Glutamatergic neuron (in vitro differentiated cells): ENCODE measurements at places on chromosomes 2 and 18. TPM values are rescaled to one million over a fixed set of nuclear protein-coding genes. Genes with fewer than 3 reads are reported as not detected.

The CCNYL1 gene
- total RNA-seq: 18.0 TPM

The DTNA gene
- 29.5 TPM for total RNA-seq

- no peak overlapping the region for H3K4me3 ChIP-seq
- H3K27me3 ChIP-seq: no peaks in the 10 kb centered on the region
- no peak overlapping the region for H3K27ac ChIP-seq
- no peak for DNase-seq
Observed at GRCh38 chr2:196063773-196064172, 4.9 kb downstream of the DNAH7 start.

DNA sequence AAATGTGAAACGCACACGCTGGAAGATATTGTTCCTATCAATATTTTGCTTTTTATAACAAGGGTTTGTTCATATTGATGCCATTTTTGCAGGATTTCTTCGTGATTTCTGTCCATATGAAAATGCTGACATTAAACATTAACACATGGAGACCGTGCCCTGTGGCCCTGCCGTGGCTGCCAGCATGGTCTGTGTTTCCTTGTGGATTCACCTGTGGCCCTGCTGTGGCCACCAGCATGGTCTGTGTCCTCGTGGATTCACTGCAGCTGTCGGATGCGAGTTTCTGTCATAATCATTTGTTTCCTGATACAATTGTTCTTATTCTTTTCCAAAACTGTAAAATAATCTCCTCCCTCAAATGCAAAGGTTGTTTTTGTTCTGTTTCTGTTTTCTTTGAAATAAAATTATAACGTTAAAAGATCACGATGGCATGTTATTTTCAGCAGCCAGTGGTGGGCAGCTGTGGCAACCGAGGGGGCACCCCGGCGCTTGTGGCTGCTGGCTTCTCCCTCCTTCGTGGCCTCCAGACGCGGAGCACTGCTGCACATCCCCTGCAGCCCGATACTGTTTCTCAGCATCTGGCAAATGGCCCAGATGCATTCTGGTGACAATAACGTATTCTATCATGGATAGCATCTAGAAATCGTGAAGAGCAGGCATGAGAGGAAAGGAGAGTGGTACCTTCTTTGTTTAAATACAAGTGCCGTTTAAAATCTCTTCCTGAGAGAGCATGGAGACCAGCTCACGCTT, 143.5 kb downstream of the PTGR3 start:
- H3K4me1 ChIP-seq: peaks cover 2% of the 10 kb centered on the region
- no peaks in the 10 kb centered on the region for H3K36me3 ChIP-seq
- no peak overlapping the region for H3K27ac ChIP-seq
- H3K27me3 ChIP-seq: no peaks in the 10 kb centered on the region
- H3K4me3 ChIP-seq: no peak overlapping the region
- no peak for DNase-seq

DNA sequence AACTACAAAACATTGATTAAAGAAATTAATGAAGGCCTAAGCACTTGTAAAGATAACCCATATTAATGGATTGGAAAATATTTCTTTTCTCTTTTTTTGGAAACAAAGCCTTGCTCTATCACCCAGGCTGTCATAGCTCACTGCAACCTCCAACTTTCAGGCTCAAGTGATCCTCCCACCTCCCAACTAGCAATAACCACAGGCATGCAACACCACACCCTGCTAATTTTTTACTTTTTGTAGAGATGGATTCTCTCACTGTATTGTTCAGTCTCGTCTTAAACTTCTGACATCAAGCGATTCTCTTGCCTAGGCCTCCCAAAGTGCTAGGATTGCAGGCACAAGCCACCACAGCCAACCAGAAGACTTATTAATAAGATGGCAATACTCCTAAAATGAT, 73.4 kb upstream of the NDUFV2 start:
- no peak for DNase-seq
- no peak overlapping the region for H3K4me3 ChIP-seq
- peaks cover 2% of the 10 kb centered on the region for H3K4me1 ChIP-seq
- no peaks in the 10 kb centered on the region for H3K36me3 ChIP-seq
- peaks cover 5% of the 10 kb centered on the region for H3K27me3 ChIP-seq
- no peak overlapping the region for H3K27ac ChIP-seq
